ENCODE measurements at places on chromosomes 2 and 18.

DNA sequence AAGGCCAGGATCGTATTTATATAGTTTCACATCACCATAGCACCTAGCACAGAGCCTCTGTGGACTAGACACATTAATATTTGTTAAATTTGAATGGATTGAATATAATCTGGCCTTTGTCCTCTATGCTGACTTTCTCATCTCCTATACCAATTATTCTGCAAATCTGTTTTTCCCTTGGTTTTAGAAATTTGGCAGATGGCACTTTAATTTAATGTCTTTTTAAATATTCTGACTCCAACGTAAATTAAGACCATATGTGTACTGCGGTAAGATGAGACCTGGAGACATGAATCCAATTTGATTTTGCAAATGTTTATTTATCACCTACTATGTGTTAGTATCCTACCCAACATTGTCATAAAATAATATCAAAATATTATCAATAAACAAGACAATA, 1281.9 kb upstream of the PIK3C3 start:
- DNase-seq, result no peak

DNA sequence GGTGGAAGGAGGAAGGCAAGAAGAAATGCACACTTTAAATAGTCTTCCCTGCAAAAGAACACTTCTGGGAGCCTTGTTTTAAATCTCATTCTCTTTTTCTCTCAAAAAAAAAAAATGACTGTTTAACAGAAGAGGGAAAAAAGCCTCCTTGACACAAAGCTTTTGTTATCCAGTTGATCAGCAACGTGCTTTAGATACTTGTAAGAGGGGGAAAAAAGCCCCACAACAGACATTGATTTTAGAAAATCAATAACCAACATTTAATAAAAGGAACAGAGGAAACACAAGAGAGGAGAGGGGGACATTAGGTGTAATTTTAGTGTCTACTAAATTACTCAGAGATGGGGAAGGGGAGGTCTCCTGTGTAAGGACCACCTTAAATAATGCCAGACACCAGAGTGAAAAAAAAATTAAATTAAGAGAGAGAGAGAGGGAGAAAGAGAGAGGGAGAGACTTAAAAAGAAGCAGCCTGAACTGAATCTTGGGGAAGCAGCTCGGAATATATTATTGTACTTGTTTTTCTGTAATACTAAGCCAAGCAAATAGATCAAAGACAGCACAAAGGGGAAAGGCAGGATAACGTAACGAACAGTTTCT, 4.7 kb downstream of the ZEB2 start:
- no peak for DNase-seq

GRCh38 chr2:73652348-73652747, 10.1 kb upstream of the NAT8 start:
- DNase-seq, result no peak

- no peak for DNase-seq
These were observed 304.1 kb downstream of the TNS1 start for GRCh38 chr2:217698691-217699090.

- DNase-seq, result no peak
These were observed 203.3 kb upstream of the SMAD2 start for GRCh38 chr18:48133671-48134251.

DNA sequence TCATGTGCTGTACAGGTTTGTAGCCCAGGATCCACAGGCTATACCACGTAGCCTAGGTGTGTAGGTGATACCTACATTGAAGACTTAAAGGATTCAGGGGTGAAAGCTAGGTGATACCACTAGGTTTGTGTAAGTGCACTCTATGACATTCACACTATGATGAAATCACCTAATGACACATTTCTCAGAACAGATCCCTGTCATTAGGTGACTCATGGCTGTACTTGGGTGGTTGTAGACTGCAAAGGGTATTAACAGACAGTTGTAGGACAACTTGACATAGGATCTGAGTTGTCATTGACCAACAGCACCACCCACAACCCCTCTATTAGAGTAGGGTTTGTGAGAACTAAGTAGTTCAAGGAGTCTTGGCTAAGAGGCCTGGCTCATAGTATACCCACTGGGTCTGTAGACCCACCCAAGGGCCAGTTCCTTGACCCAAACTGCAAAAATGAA, 27.7 kb upstream of the SMCHD1 start:
- DNase-seq, result no peak

DNA sequence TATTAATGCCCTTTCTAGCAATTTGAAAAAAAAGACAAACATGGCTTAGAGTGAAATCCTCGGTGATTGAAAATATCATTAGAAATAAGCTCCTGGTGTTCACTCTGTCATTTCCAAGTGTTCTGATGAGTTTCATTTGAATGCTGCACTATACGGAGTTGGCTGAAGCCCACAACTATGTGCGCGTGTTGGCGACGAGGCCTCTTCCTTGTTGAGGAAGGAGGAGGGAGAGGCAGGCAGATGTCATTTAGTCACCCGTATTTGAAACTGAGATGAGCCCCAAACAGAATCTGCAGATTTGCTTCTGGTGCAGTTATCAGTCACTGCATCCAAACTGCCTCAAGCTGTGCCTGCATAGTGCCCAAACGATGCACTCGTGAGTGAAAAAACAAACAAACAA, 23.5 kb upstream of the SKOR2 start:
- DNase-seq, result no peak

DNA sequence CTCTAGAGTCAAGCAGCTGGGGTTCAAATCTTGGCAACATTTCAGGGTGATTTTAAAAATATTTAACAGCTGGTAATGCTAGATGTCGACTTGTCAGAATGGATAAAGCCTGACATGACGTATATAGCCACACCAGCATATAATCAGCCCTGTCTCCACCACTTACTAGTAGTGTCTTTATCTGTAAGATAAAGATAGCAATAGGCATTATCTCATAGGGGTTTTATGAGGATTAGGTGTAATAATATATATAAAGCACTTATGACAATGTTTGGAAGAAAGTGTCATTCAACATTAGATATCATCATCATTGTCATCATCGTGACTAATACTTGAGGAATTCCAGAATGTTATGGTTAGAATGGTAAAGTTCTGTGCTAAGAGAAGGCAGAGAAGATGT, 369.0 kb upstream of the CWC22 start:
- no peak for DNase-seq

DNA sequence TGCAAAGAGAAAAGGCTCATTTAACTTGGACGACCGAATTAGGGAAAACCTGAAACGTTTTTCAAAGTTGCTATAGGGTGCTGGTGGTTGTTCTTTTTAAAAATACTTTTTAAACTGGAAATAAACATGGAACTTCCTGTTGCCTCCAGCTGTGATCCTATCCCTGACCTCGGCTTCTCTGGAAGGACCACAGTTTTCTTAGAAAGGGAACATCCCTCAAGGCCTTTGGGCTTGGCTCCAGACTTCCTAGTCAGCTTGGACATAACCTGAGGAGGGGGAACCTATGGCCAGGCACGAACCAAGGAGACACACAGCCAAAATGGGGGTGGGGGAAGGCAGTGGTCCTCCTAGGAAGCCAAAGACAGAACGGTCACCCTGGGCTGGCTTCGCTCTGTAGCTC, 57.7 kb downstream of the CENPO start:
- DNase-seq, result no peak

Measured in GM20000 (cell line).